Activated naive CD4-positive, alpha-beta T cell (primary cell): ENCODE measurements at places on chromosomes 11 and 22.

DNA sequence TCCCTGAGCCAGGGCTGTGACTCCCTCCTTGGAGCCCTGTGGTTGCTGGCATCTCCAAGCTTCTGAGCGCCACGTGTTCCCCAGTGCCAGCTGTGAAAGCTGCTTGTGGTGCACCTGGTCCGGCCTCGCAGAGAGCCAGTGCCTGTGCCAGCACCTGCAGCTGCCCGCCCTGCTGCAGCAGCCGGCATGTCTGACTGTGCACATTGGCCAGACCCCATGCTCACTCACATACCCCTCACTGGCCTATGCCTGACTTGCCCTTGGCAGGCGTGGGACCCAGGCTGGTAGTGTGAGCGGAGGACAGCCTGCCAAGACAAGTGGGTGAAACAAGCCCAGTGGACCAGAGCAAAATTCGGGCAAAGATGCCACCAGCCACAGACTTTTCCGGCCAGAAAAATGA is 9.8 kb downstream of the MRPL48 start:
- DNase-seq = no peak

GRCh38 chr11:69075421-69076128 is 26.8 kb downstream of the TPCN2 start:
- DNase-seq = no peak

DNA sequence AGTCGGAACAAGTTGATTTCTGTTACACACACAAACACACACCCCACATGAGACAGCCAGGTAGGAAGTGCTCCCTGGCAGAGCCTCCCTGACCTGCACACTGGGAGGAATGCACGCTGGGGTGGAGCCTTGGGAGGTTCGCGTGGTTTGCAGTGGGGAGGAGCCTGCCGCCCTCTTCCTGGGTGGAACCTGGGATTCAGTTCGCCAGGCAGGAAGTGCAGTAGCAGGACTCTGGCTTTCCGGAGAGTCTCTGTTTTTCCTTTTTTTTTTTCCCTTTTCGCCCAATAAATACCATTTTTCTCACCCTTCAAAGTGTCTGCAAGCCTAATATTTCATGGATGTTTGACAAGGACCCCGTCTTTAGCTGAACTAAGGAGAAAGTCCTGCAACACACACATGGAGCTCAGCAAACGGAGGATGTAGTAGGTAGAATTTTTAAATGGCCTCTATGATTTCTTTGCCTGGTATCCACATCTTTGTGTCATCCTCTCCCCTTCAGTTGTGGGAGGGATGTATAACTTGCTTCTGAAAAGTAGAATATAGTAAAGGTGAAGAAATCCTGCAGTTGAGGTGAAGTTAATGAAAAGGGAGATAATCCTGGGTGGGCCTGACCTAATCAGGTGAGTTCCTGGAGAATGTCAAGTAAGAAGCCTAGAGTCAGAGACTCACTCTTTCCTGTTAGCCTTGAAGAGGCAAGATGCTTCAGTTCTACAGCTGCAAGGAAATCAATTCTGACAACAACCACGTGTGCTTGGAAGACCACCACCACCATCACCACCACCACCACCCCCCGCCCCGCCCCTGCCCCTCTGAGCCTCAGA is 72.9 kb downstream of the PIWIL4 start:
- no peak for DNase-seq

GRCh38 chr11:17350455-17351171 is 987 bp upstream of the NCR3LG1 start:
- no peak for DNase-seq

- no peak for DNase-seq
Measured at GRCh38 chr11:132631989-132632388, 900.3 kb downstream of the OPCML start.

- DNase-seq = no peak
Measured at GRCh38 chr11:10699072-10699471, 5.5 kb upstream of the IRAG1 start.

DNA sequence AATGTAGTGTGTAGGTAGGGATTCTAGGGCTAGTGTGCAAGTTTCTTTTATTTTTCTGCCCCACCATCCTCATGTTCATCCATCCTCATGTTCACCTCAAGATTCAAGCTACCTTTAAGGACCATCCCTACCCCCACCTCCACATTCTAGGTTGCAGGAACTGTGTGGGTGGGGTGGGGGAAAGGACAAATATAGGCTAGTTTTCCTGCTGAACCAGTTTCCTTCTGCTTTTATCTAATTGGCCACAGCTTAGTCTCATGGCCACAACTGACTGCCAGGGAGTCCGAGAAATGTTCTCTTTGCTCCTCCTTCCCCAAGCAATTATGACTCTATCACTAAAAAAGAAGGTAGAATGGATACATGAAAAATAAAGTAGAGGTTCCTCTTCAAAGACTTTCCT is 179.0 kb upstream of the LARGE1 start:
- DNase-seq = no peak

- DNase-seq = no peak
Measured at GRCh38 chr11:65241692-65242091, 20.1 kb upstream of the POLA2 start.

- no peak for DNase-seq
Measured at GRCh38 chr11:121487191-121487590, 34.4 kb upstream of the SORL1-AS1 start.

GRCh38 chr11:4183410-4184057 is 88.9 kb downstream of the RRM1 start:
- no peak for DNase-seq

DNA sequence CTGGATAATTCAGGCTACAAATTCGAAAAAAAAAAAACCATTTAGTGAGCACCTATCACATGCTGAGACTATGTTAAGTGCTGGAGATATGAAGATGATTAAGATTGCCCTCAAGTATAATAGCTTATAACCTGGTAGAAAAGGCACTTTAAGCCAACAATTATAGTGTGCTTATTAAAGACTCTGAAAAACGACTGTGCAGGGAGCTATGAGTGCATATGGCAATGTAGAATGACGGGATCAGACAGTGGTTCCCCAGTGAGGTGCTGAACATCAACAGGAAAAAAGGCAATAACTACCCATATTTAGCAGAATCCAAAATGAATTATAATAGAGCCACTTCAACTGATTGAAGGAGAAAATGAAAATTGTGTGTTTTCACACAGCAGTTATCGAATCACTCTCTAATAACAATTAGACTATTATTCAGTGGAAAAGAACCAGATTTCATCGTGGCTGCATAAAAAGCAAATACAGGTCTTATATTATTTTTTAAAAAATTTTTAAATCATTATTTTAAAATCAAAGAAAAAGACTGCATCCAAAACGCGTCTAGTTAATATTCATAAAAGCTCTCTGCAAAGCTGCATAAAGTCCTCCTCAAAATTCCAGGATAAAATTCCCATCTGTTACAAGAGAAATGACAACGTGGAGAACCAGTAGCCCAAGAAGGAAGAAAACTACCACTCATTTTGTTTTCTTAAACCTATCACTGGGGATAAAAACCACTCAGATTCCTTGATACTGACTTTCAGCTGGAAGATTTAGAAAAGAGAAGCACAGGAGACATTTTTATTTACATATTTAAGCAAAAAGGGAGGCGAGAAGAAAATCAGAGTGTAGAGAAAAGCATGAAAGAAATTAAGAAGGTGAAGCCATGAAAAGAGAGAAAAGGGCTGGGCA is 1.1 kb downstream of the MTMR2 start:
- DNase-seq = no peak

- no peak for DNase-seq
Measured at GRCh38 chr11:36703055-36703404, 105.0 kb upstream of the RAG2 start.

GRCh38 chr11:18769802-18770456 is 21.7 kb downstream of the PTPN5 start:
- DNase-seq = no peak

GRCh38 chr22:42286205-42286604 is 15.8 kb upstream of the TCF20 start:
- no peak for DNase-seq

DNA sequence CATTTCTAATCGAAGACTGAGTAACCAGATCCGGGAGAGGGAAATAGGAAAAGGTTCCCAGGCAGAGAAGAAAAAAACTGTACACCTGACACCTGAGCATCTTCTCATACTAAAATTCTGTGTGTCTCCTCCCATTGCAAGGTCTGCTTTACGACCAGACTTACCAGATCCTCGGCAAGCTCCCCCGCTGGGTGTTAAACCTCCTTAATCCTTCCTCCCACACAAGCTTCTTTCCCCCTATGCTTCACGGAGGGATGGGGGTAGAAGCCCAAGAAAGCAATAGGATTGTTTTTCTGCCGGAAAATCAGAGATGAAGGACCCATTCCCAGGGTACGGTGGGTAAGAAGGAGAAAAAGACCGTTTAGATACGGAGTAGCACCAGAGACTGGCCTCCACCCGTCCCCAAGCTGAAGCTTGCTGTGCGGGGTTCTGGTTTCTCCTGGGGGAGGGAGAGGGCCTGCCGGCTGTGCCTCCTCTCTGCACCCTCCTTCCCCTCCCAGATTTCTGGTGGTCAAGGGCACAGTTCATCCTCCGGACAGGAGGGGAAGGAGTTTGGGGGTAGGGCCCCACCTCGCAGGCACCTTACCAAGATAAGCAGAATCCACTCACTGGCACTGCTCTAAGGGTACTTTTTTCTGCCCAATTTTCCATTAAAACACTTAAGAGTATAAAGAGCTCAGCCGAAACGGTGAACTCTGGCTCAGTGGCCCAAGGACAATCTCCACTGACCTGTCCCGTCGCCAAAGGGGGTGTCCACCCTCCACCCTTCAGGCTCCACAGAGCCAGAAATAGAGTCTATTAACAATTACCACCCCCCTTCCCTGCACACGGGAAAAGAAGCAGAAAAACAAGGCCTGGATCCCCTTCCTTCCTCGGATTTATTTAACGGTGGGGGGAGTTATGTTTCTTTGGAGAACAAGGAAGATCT is 1.2 kb downstream of the TOB2 start:
- no peak for DNase-seq

- DNase-seq = no peak
Measured at GRCh38 chr11:10225553-10225952, 68.5 kb downstream of the SBF2 start.
